ENCODE measurements at places on chromosomes 3 and 15.

DNA sequence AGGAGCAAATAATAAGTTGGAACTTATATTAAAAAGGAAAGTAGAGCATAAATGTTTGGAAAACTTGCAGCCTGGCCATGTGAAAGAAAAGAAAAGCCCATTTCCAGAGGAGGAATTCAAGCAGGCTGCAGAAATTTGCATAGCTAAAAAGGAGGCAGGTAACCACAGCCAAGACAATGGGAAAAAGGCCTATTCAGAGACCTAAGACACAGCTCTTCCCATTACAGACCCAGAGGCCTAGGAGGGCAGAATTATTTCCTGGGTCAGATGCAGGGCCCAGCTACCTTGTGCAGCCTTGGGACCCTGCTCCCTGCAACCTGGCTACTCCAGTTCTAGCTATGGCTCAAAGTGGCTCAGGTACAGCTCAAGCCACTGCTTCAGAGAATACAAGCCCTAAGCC is 234.6 kb upstream of the BCHE start:
- no peak for DNase-seq

DNA sequence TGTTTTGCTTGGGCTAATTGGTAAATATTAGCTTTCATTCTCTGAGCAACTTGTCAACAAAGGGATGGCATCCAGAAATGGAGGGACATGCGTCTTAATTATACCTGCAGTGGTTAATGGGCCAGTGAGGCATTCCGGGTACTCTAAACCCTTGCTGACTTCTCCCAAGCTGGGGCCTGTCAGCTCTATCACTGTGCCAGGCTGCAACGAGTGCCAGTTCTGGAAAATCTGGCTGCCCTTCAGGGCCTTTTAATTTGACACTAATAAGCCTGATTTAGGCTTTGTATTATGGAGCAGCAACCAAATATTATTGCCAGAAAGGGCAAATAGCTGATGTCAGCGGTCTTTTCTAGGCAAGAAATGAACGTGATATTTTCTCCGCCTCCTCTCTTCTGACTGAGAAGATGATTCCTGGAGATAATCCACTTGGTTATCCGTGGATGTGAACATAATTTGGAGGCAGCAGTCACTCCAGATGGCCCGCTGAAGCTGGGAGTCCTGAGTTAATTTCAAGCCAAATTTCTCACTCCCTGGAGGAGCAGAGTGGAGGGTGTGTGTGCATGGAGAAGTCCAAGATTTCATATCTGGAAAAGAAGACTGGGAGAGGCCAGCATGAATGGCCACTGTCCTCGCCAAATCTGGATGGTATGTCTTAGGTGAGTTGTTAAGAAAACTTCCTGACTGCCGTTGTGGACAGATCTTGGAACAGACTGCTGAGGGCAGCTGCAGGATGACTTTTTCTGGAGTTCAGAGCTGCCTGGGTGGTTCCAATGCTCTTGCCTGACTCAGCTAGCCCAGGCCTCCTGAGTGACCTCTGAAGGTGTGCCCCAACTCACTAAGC is 44.4 kb upstream of the PSMD6 start:
- DNase-seq = no peak

- DNase-seq = no peak
Measured at GRCh38 chr15:63287109-63287508, 9.7 kb downstream of the APH1B start.

DNA sequence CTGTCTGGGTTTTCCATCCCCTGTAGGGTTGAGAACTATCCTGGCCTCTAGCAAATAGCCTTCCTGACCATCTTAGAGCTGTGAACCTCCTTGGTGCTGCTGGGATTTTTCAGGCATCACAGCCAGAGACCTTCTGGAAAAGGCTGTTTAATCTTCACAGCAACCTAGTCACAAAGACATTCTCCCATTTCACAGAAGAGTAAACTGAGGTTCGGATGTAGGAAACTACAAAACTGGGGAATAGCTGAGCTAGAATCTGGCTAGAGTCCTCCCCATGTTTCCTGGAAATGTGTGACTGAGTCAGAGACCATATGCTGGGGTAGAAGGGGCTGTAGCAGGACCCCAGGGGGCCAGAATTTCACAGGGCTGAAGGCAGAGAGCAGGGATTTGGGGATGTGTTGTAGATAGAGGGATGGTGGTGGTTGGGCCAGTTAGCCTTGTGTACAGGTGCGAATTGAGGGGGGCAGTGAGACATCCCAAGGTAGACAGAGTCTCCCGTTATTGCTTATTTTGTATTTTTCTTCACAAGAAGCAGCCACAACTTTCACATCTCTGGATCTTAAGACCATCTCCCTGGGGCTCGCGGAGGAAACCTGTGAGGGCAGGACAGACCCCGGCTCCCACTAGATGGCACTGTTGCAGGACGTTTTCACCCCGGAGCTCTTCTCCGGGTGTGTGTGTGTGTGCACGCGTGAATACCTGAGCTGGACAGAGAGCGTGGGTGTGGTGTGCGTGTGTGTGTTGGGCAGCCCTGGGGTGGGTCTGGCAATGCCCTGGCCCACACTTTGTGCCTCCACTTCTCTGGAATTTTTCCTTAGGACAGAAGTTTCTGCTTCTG is 66.9 kb upstream of the PRR23C start:
- peak; percentile 69 for DNase-seq

DNA sequence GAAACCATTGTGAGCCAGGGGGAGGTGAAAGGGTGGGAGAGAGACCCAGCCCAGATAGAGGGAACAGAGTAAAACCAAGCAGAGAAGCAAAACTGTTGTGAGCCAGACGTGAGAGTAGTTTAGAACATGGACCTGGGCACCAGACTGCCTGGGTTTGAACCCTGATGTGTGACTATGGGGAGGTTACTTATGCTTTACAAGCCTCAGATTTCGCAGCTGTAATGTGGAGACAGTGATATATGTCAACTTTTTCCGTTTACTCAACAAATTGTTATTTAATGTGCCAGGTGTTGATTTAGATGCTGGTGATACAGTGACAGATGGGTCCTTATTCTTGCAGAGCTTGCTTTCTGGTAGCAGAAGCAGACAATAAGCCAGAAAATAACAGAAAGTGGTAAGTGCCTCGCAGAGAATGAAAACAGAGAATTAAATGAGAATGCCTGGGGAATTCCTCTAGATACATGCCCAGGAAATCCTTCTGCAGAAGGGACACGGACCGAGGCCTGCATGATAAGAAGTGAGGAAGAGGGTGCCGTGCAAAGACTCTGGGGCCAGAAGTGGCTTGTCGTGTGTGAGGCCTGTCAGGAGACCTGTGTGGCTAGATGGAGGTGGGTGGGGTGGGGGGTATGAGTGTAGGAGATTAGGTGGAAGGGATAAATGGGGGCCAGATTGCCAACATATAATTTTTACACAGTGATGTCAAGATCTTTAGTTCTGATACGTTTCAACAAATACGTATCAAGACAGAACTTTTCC is 15.0 kb downstream of the KAT2B start:
- no peak for DNase-seq

GRCh38 chr3:87076946-87077345 is 86.0 kb upstream of the VGLL3 start:
- DNase-seq = no peak

DNA sequence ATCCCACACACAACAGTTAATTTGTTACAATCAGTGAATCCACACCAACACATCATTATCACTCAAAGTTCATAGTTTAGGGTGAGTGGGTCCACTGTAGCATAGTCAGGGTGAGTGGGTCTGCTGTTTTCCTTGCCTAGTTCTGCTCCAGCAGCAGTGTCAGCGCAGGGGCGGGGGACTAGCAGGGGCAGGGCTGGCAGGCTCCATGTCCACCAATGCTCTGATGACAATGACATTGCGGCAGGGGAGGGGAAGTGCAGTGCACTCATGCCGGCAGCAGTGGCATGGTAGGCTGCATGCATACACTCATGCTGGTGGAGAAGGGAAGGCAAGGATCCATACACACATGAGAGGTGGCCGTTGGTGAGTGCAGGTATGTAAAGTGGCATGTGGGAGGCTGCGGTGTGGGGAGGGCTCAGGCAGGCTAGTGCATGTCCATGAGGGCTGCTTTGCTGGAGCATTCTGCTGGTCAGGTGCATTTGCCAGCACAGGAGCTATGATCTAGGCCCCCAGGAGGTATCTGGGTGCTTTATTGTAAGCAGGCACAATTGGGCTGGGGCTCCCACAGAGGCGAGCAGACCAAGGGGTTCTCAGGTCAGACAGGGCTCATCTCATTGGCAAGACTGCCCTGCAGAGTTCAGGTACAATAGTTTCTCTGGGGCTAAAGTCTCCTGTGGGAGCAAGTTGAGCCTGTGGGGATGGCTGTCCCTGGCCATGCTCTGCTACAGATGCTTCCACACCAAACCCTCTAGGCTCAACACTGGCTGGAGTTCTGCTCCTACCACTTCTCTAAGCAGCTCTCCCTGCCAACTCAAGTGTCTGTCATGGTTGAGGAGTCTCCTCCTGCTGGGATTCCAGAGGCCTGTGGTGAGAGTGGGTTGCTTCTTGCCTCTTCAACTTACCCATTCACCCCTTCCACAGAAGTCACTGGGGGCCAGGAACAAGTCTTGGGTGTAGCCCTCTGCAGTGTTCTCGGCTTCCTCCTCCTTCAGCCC is 81.3 kb downstream of the KCNAB1 start:
- no peak for DNase-seq

Measured in erythroblast (primary cell).